ENCODE measurements at places on chromosomes 7 and 10.
A peak's percentile ranks its signal among the peaks of the same experiment; 100 is the strongest.

DNA sequence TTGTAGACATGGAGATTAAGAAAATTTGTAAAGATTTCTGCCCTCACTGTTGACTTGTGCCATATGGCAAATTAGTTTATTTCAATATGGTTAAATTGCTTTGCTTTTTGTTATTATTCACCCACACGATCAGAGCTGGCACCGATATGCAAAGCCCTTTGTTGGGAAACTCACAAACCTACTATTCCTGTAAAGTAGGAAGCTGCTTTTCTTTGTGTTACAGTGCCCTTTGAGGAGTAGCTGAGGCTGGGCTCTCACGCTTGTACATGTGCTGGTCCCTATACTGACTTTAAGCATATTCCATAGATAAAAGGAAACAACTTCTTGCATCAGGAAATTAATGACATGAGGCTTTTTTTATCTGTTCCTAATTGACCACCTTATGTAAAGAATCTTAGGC is 17.6 kb upstream of the AOAH start:
- no peak for DNase-seq

DNA sequence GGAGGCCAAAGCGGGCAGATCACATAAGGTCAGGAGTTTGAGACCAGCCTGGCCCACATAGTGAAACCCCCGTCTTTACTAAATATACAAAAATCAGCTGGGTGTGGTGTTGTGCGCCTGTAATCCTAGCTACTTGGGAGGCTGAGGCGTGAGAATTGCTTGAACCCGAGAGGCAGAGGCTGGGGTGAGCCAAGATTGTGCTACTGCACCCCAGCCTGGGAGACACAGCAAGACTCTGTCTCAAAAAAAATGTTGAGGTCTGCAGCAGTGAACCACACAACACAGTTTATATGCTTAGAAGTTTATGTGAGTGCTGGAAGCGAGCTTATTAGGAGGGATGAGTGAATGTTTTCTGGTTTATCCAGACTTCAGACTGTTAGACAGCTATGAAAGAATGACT is 10.4 kb downstream of the LHPP start:
- no peak for DNase-seq

DNA sequence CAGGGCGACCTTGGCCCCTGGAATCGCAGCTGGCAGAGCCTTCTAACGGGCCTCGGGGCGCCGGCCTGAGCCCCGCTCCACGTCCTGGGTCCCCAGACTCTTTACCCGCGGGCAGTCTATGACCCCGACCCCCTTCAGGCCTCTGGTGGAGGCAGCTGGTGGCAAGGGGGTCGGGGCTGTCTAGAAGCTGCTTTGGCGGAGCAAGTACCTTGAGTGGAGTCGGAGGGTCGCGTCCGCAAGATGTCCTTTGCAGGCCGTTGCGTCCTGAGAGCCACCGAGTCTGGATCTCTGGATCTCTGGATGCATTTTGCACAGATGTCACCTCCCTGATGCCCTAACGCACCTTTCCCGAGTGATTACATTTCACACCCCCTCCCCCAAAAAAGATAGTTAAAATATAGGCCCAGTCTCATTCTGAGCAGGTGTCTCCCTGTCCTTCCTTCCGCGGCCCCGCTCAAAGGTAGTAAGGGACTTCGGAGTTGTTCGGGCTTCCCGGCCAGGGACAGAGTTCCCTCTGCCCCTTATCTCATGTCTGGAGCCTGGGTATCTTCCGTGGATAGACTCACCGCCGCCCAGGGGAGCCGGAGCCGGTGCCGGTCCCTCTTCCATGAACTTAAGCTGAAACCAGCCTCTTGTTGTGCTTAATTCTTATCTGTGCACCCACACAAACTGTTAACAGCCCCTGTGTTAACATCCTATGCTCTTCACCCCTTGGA is 457 bp downstream of the ACADSB start:
- DNase-seq, result no peak

DNA sequence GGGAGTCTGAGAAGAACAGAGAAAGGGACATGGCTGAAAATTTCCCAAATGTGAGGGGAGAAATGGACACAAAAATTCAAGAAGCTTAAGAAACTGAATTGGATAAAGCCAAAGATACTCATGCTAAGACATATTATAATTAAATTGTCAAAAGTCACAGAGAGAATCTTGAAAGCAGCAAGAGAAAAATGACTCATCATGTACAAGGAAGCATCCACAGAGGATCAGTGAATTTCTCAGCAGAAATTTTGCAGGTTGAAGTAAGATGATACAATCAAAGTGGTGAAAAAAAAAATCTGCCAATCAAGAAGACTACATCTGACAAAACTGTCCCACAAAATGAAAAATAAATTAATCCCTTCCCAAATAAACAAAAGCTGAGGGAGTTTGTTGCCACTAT is 56.8 kb downstream of the MPP7 start:
- no peak for DNase-seq

DNA sequence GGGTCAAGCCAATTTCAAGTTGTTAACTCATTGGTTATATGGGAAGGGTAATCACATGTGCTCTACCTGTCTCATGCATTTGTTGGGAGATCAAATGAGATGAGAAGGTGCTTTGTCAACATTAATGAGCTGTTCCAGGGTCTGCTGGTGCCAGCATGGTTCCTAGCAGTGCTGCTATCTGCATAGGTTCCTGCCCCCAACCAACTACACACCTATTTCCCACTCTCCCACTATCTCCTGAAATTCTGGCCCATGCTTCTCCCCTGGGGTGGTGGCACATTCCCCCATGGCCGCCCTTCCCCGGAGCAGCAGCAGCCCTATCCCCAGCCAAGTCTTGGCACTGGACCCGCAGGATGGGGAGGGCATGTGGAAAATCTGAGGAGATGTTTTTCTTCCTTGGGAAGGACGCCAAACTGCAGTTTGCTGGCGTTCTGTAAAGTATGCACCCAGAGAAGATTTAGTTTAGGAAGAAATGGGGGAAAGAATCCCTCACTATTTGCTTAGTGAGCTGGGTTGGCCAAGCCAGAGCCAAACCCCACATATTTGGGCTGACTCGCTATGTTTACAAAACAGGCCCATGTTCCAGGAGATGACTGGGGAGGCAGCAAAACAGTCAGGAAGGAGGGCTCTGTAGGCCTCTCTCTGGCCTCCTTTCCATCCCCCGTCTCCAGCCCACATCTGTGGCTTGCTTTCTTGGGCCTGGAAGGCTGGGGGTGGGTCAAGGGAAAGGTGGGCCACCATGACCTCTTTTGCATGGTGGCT is 42.5 kb downstream of the PPP1R3C start:
- no peak for DNase-seq

- DNase-seq, result peak; percentile 19
Observed at GRCh38 chr7:96414931-96415292, 93.0 kb upstream of the SLC25A13 start.

DNA sequence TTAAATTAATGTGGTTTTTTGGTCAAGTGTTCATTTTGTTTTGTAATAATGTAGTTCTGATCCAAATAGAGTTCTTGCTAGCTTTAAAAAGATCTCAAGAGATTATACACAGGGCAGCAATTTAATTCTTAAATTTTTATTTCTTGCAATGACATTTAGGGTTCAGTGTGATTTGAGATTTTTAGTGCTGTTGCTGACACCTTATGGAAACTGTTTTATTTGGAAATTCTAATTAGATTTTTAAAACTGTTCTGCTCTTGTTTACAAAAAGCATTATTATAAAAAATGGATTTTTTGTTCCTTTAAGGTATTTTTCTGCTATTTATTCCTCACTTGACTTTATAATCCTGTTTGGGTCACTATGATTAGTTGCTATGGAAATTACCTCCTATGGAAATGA is 72.1 kb downstream of the RTKN2 start:
- no peak for DNase-seq

DNA sequence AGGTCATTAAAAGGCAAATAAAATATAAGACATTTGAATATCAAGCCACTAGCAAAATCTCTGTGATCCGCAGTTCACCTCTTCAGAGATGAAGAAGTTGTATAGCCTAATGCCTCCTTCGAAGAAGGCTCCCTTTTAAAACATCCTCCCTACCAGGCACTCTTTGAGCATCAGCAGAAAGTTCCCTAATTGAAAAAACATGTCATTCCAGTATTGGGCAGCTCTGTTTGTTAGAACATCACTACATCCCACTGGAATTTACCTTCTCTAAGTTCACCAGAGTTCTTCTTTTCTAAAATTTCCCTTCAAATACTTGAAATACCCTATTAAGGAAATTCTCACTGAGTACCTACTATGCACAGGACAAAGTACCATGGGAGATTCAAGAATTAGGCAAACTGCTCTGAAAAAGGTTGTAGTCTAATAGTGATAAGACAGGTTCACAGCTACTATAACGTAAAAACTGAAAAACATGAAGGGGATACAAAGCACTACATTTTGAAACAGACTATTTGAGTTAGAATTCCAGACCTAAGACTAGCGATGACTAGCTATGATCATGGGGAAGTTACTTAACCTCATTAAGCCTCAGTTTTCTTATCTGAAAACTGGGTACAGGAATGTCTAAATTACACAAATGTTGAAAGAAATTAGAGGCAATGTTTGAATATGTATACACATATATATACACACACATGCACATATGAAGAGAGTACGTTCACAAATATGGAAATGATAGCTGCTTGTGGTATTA is 128.7 kb downstream of the ELAPOR2 start:
- no peak for DNase-seq

GRCh38 chr7:17852361-17852760 is 87.9 kb downstream of the SNX13 start:
- no peak for DNase-seq

DNA sequence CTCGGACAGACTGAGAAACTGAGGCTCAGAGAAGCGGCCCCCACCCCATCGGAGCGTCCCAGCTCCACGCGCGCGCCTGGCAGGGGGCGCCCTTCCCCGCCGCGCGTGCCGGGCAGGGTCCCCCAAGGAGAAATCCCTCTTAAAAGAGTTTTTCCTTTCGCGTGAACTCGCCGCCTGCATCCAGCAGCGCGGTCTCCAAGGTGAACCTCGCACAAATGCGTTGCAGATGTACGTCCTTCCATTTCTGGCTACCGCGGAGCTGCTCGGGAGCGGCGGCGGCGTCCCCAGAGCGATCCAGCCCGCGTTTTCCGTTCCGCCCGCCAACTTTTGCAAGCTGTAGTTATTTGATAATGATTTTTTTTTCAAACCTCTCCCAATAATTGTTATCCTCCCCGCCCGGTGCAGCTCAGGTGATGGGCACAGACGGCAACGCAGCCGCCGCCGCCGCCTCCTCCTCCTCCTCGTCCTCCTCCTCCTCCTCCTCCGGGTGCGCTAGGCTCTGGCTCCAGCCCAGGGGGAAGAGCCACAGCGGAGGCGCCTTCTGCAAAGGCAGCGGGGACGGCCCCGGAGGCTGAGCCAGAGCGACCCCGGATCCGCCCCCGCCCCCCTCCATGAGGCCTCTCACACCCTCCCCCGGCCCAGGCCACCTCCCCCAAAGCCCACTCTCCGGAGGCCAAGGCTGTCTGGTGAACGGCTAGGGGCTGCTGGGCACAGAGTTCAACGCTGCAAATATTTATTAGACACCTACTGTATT is 74.0 kb upstream of the CUX1 start:
- DNase-seq, result no peak

GRCh38 chr10:32454148-32454547 is 8.2 kb downstream of the CCDC7 start:
- no peak for DNase-seq

- DNase-seq, result no peak
Observed at GRCh38 chr10:10791869-10792268, 225.8 kb upstream of the CELF2 start.

- DNase-seq, result no peak
Observed at GRCh38 chr10:119362122-119362521, 154.8 kb downstream of the GRK5 start.

GRCh38 chr10:109275960-109276359 is 647.4 kb downstream of the XPNPEP1 start:
- DNase-seq, result no peak

- no peak for DNase-seq
Observed at GRCh38 chr10:62818426-62819011, 2.4 kb upstream of the EGR2 start.

DNA sequence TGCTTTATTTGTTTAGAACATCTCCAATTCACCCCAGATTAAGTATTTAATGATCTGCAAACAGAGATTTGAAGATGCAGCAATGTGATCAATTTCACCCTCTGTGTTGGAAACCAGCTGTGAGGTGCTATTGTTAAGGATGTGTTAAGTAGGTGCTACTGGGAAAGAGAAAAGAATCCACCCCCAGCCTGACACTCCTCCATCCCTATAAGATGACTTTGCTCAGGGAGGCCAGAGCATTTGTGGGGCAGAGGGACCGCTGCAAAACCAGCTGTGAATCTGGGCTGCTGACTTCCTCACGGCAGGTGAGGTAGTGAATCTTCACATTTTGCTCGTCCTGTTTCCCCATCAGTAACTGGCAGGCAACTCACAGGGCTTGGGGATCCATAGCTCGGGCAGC is 297.5 kb downstream of the GFRA1 start:
- DNase-seq, result no peak

DNA sequence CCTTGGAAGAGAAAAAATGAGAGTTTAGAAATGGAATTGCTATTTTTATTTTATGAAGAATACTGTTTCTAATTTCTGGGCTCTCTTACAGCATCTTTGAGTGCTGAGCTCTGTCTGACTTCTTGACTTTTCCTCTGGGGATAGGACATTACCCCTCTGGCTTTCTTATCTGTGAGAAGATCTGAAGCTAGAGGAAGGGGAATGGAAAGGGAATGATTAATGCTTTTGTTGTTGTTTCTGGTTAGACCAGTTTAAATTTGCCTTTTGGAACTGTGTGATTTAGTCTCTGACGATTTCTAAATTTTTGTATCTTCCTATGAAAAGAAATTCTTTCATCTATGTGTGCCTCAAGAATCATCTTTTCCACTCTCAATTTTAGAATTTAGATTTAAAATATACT is 811.4 kb downstream of the REEP3 start:
- no peak for DNase-seq

GRCh38 chr7:36623247-36623646 is 101.0 kb downstream of the AOAH start:
- no peak for DNase-seq

GRCh38 chr10:2262333-2262732 is 525.0 kb upstream of the ADARB2 start:
- DNase-seq, result no peak

DNA sequence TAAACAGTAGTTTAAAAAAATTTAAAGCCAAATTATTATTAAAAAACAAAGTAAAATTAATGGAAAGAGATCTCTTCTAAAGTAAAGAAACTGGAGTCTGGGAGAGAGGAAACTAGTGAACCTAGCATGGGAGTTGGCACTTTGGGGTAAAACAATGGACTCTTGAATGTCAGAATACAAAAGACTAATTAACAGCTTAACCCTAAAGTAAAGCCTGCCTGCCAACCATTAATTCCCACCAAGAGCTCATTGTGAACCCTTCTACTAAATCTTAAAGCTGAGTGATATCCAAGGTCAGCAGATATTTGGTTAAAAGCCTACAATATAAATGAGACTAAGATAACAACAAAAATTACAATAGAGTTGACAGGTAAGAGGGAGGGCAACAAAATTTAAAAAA is 36.5 kb downstream of the KMT2C start:
- DNase-seq, result no peak
